ENCODE measurements at places on chromosomes 3 and 15.

GRCh38 chr15:38885001-38885400, 320.4 kb upstream of the RASGRP1 start:
- DNase-seq = no peak

- DNase-seq = no peak
These were observed 30.3 kb downstream of the SUCLG2 start for GRCh38 chr3:67624078-67624477.

- DNase-seq = no peak
These were observed 749 bp downstream of the RSRC1 start for GRCh38 chr3:158110658-158111018.

DNA sequence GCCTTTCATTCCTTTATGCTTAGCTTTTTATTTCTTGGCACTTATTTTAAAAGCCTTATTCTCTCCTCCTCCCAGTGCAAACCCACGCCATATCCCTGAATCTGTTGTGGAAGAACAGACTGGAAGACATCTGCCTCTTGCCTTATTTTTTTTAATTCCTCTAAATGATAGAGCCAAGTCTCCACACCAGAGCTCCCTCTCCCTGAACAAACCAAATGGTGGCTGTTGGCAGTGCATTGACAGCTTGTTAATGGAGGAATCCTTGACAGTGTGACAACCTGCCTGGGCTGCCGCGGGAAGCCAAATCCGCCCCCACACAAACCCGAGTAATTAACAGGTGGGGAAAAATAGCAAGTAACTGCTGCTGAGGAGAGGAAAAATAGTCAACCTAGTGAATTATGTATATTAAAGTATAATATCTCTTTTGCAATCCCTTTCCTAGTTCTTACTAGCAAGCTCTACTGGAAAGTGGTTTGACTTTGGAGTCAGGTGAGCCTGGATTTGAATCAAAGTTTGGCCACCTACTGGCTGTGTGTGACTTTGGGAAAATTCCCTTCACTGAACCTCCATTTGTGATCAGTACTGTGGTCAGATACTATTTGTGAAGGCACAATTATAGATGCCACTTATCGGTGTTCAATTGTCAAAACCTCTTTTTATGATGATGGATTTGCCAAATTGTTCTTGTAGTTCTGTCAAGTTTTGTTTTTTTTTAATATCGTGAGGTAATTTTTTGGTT, 589.6 kb downstream of the PDCD6IP start:
- DNase-seq = no peak

- no peak for DNase-seq
These were observed 79.3 kb upstream of the SLC24A5 start for GRCh38 chr15:48041454-48041853.

- no peak for DNase-seq
These were observed 116.3 kb upstream of the MEF2A start for GRCh38 chr15:99449514-99449913.

DNA sequence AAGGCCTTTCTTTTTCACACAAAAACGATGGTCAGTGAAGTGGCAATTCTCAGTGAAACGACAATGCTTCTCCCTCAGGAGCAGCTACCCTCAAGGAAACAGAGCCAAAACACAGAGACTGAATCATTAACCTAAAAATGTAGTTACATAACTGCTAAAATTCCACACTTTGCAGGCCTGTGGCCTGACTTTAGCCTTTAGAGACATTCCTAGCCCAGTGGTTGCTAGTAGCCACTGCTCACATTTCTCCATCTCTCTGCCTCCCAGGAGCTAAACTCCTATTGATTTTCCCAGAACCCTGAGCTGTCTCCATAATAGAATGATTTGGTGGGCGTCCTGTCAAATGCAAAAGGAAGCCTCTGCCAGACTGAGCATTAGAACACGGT, 630.1 kb upstream of the KCNMB2 start:
- no peak for DNase-seq

- no peak for DNase-seq
These were observed 411.8 kb upstream of the PDZRN3 start for GRCh38 chr3:74036568-74036967.

DNA sequence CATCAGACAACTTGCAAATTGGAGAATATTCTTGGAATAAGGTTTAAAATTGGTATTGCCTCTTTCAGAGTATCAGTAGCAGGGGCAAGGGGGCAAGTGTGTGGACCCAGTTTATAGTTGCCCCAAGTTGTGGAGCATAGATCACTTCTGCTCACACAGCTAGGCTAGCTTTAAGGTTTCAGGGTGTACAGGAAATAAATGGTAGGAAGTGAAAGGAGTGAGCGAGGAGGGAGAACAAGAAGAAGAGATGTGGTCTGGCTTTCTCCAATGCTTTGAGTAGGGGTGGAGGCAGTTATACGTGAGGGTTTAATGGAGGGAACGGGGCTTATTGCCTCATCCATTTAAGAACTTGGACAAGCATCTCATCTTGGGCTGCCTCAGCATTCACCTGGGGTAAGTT, 290.0 kb upstream of the CFAP20DC start:
- DNase-seq = no peak

All from liver (tissue), 10 donors.